ENCODE measurements at places on chromosomes 7 and 10. TPM values are rescaled to one million over a fixed set of nuclear protein-coding genes. Genes with fewer than 3 reads are reported as not detected.

DNA sequence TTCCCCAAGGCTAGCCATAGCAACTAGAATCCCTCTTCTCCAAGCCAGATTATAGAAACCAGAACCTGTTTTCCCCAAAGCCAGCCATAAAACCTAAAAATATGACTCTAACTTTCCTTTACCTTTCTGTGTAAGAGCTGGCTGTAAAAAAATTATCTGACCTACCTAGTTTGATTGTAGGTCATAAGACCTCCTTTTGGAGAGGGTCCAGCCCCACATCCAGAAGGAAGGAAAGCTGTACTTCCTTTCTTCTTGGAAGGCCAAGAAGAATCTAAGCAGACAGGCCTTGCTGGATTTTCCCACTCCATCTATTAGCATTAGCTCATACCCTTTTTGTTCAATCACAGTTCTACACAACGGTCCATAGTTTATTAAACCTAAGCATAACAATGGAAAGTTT is 1006.3 kb downstream of the SORCS3 start:
- no peak for DNase-seq
- H3K4me3 ChIP-seq, result no peak overlapping the region
- H3K4me1 ChIP-seq, result no peaks in the 10 kb centered on the region

DNA sequence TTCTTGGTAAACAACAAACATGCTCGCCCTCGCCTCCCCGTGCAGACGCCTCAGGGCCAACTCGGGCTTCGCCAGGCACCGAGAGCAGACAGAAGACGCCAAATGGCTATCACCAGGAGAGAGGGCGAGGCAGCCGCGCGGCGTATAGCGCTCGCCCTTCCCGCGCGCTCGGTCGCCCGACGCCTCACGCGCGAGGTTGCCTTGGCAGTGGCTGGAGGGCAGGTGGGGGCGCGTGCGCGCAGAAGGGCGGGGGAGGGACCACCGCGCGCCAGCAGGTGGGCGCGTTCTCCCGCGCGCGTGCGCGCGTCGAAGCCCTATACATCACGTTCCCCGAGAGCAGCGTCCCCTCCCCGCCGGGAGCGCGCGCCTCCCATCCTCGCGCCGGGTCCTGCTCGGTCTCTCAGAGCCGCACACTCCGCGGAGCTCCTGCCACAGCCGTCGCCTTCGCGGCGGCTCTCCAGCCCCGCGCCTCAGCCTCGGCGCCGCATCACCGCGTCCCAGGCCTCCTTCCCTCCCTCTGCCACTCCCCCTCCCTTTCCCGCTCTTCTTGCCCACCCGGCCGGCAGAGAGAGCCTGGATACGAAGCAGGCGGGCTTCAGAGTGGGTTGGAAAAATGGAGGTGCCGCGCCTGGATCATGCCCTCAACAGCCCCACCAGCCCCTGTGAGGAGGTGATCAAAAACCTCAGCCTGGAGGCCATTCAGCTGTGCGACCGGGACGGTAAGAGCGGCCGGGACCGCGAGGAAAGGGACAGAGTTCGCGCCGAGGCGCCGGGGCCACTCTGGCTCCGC is at the start of gene PHYHIPL:
Gene PHYHIPL, plus strand, starts transcription at position 403 of the 790 bp plus-strand sequence. Its CDS starts 211 bp downstream, at position 614.
- DNase-seq, result no peak
- no peak within 1 kb of the TSS for H3K27ac ChIP-seq
- no peaks in the 10 kb centered on the region for H3K36me3 ChIP-seq
- H3K27me3 ChIP-seq, result no peaks in the 10 kb centered on the region
- H3K4me3 ChIP-seq, result peak within 1 kb of the TSS; percentile 58

GRCh38 chr10:5419466-5420094 is 7.2 kb downstream of the NET1 start:
- H3K36me3 ChIP-seq, result no peaks in the 10 kb centered on the region
- no peak for DNase-seq
- H3K27ac ChIP-seq, result no peak overlapping the region
- no peak overlapping the region for H3K4me3 ChIP-seq

- no peaks in the 10 kb centered on the region for H3K27me3 ChIP-seq
- no peak overlapping the region for H3K4me3 ChIP-seq
- H3K36me3 ChIP-seq, result no peaks in the 10 kb centered on the region
- DNase-seq, result no peak
- H3K27ac ChIP-seq, result no peak overlapping the region
These were observed 464.2 kb downstream of the PLXNA4 start for GRCh38 chr7:132112106-132112505.

FLNC gene
- 117 TPM for total RNA-seq

DNA sequence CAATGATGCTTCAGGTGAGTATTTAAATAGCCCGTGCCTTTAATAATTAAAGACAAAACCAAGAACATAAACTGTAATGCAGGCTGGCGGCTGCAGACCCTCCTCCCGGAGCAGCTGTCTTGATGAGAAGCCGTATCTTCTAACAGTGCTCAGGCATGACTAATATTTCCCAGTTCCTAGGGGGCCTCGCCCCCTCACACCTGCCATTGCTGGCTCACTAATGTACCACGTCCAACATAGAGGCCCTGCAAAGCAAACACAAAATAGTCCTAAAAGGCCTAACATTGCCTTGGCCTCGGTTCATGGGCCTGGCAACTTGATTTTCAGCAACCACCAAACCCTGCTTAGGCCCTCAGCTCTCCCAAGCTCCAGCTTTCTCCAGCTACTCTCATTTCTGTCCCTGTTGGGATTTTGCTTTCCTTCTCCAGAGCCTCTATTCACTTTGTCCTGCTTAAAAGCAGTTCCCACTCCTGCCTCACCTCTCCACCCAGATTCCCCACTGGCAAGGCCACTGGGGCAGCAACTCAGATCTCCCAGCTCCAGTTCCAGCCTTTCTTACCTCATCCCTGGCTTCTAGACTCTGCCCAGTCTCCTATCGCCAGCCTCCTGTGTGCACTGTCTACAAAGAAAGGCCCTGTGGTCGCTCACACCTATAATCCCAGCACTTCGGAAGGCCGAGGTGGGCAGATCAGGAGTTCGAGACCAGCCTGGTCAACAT is 16.2 kb downstream of the SORBS1 start:
- peak overlapping the region; percentile 29 for H3K4me3 ChIP-seq
- H3K4me1 ChIP-seq, result peaks cover 93% of the 10 kb centered on the region
- peak overlapping the region; percentile 85 for H3K27ac ChIP-seq
- peaks cover 21% of the 10 kb centered on the region for H3K36me3 ChIP-seq

TCERG1L gene
- not detected for total RNA-seq

DNA sequence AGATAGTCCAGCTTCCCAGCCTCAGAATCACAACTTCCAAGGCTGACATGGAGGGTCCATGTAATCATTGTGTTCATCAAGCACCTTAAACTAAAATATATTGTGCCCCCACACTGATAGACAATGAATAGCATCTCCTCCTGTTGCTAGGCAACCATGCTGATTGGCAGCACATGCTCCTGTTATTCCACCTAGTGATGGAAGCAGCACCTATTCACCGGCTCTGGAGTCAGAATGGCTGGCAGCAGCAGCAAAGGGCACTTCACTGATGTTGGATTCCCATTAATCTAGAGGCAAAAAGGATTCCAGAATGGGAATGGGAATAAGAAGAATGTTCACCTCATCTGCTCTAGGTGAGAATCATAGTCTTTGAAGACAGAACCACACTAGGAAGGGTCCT is 55.0 kb downstream of the RELN start:
- no peaks in the 10 kb centered on the region for H3K27me3 ChIP-seq
- no peak for DNase-seq
- H3K4me3 ChIP-seq, result no peak overlapping the region
- H3K36me3 ChIP-seq, result no peaks in the 10 kb centered on the region
- H3K4me1 ChIP-seq, result no peaks in the 10 kb centered on the region

HK1 gene
- total RNA-seq, result 128 TPM

DNA sequence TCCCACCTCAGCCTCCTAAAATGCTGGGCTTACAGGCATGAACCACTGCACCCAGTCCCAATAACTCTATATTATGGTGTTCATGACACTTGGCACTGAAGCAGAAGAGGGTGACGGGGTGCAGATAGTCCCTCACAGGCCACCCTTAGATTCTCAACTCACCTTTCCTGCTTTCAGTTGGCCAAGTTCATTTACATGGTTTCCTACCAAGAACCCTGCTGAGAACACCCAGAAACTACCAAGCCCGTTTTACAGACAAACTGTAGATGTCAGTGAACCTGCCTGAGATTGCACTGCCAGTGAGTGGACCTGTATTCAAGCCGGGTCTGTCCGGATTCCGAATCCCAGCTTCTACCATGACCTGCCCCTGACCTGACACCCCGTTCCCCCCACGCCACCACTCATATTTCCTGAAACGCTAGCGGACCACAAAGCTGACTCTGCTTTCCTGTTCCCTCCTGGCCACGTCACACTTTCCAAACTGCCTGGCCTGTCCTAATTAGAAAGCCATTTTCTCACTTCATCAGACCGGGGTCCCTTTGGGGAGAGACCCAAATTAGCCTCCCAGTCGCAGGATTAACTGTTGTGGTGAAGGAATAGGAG is 17.3 kb downstream of the GRID2IP start:
- no peaks in the 10 kb centered on the region for H3K4me1 ChIP-seq
- no peak for DNase-seq
- peaks cover 23% of the 10 kb centered on the region for H3K27me3 ChIP-seq
- no peak overlapping the region for H3K4me3 ChIP-seq

GRCh38 chr7:76294344-76295024 is 8.0 kb upstream of the HSPB1 start:
- H3K27ac ChIP-seq, result peak overlapping the region; percentile 93
- peaks cover 40% of the 10 kb centered on the region for H3K4me1 ChIP-seq
- H3K4me3 ChIP-seq, result peak overlapping the region; percentile 39
- H3K27me3 ChIP-seq, result no peaks in the 10 kb centered on the region
- no peaks in the 10 kb centered on the region for H3K36me3 ChIP-seq

CNNM1 gene
- not detected for total RNA-seq

Measured in ascending aorta (tissue), 2 donors.